Fibroblast of villous mesenchyme (primary cell): ENCODE measurements at places on chromosomes 2 and 18. TPM values are rescaled to one million over a fixed set of nuclear protein-coding genes. Genes with fewer than 3 reads are reported as not detected.

The IER3IP1 gene
- 24.5 and 27.6 TPM in 2 replicates for total RNA-seq

The BCL11A gene
- total RNA-seq: 0.43 and 1.6 TPM in 2 replicates

The RAB31 gene
- total RNA-seq: 34.5 and 48.6 TPM in 2 replicates

The CAPN10 gene
- 20.3 and 22.5 TPM in 2 replicates for total RNA-seq

The TNFRSF11A gene
- total RNA-seq: under 0.01 TPM in 1 of 2 replicates, not detected in the other

The ABHD1 gene
- total RNA-seq: under 0.01 TPM in 1 of 2 replicates, not detected in the other

The DRC1 gene
- 0.64 TPM in 1 of 2 replicates, not detected in the other for total RNA-seq

The CDH7 gene
- under 0.01 TPM in 1 of 2 replicates, not detected in the other for total RNA-seq
